Central memory CD8-positive, alpha-beta T cell (primary cell): ENCODE measurements at places on chromosomes 7 and 10.

- DNase-seq: no peak
These were observed 1.1 kb upstream of the ACTA2 start for GRCh38 chr10:88953662-88954061.

GRCh38 chr7:143415742-143416397, 7.2 kb upstream of the EPHA1 start:
- no peak for DNase-seq

GRCh38 chr10:78434886-78435285, 401.2 kb downstream of the RPS24 start:
- no peak for DNase-seq

- no peak for DNase-seq
These were observed 179.3 kb upstream of the FZD8 start for GRCh38 chr10:35821339-35821911.

DNA sequence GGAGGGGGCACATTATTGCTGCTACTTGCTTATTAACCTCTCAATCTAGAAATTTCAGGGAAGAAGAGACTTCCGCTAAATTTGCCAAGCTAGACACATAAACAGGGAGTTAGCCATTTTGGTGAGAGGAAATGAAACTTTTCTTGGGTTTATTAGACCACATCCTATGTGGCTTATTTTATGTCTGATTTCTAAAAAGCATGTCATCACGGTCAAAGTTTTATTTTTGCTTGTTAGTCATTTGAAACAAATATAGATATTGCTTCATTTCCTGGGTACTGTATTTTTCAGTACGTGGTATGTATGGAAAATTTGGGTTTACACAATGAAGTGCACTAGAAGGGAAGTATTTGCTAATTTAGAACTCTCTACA, 144.1 kb downstream of the TCF7L2 start:
- no peak for DNase-seq

DNA sequence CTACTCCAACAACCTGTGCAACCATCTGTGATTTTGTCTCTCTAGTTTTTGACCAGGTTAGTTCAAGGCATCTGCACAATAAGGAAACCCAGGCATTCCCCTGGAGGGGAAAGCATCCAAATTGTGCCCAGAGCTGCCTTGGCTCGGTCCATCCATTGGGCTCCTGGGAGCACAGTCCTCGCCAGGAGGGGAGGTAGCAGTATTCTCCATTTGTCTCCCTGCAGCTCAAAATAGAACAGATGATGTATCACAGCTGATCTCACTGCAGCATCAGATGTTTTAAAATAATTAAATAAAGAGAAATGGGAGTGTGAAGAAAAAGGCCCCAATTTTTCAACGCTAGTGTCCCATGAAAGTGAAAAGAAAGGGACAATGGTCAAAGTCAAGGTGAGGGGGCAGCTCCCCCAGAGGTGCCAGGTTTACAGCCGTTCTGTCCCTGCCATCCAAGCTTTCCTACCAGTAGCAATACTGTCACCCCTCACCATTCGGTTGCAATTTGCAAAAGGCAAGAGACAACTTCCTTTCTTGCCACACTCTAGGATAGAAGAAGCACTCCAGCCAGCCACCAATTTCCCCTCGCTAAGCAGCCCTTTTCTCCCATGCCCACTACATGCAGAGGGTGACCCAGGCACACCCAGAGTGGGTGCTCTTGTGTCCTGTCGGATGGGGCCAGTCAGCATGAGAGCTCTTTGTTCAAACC, 43.7 kb downstream of the KCNMA1 start:
- DNase-seq: no peak

GRCh38 chr7:73822319-73823173, 8.2 kb upstream of the CLDN4 start:
- DNase-seq: no peak

DNA sequence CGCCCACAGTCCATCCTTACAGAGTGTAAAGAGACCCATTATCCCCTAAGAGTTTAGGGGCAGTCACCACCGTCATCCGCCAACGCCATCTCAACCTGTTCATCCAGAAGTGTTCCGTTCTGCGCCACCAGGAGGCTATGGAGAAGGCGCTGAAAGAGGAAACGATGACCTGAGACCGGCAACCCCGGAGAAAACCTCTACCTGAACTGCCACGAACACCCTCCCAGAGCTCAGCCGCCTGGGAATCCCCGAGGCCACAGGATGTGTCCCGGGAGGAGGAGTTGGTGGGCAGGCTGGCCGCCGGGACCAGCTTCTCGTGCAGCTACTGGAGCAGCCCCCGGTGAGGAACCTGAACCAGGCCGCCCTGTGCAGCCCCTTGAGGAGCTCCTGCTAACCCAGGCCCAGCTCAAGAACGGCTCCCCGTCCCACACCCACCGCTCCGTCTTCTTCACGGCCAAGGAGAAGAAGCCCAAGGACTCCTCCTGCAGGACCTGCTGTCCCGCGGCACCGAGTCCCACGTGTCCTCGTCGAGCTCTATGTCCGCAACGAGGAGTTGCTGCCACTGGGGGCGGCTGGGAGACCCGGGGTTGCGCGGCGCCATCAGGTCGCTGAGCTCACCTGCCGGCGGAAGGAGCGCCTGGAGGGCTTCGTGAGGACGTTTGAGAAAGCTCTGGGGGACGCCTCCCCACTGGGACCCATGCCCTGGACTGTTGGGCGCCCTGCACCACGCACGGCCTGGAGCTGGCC, 21.1 kb upstream of the LANCL2 start:
- DNase-seq: no peak

DNA sequence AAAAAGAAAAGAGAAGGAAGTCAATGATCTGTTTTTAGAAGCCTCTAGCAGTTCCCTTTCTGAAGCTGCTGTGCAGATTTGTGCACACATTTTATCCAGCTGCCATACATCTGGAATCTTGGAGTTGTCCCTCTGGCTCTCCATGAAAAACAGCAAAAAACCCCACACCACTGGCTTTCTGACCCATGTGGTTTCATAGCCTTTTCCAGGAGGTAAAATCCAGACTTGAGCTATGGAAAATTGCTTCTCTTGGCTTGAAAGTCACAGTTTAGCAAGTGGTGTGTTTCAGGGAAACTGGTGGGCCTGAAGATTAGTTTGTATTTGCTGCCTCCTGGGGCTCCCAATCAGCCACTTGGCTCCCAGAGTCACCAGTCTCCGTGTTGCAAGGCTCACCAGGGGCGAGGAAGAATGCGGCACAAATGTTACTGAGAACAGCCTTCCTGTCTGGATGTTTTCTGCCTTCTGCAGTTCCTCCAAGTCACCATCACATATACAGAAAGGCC, 50.1 kb upstream of the ADRB1 start:
- DNase-seq: no peak

GRCh38 chr10:3046210-3046779, 21.1 kb upstream of the PFKP start:
- no peak for DNase-seq

DNA sequence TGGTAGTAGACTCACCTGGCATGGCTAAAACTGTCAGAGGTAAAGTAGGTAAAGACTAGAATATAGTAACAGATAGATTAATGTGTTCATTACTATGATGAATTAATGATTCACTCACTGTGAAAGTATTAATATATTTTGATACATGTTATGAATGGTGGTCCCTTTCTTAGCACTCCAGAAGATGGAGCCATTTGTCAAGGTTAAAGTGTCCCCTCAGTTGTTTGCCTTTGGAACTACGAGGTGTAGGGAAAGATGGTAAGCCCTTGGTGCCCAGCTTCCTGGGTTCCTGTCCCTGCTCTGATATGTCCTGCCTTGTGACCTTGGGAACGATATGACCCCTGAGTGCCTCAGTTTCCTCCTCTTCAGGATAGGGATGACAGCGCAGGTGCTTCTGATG, 49.4 kb downstream of the HTRA1 start:
- DNase-seq: no peak
